ENCODE measurements at places on chromosomes 4 and X.

DNA sequence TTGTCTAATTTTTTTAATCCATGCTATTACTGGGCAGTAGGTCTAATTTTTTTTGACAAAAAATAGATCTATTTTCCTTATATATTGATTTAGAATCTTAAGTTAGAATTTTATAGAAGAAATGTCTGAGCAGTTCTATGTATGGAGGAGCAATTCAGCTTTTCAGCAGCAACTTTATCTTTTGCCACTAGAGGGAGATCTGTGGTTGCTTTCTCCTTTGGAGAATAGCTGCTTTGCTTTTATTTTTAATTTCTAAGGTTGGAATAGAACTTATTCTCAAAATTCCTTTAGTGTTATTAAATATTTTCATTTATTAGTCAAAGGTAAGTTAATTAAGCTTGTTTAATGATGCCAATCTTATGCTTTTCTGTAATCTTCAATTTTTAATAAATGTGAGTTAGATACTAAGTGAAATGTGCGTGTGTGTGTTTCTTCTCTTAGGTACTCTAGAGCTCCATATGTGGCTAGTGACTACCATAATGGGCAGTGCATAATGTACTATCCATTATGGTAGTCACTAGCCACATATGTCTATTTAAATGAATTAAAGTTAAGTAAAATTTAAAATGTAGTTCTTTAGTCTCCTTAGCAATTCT, 29.3 kb downstream of the FAM199X start:
- peak; percentile 12 for DNase-seq

GRCh38 chr4:71198958-71199357, 139.9 kb upstream of the SLC4A4 start:
- peak; percentile 50 for DNase-seq

- DNase-seq: no peak
Measured at GRCh38 chrX:23727206-23727605, 15.9 kb downstream of the ACOT9 start.

DNA sequence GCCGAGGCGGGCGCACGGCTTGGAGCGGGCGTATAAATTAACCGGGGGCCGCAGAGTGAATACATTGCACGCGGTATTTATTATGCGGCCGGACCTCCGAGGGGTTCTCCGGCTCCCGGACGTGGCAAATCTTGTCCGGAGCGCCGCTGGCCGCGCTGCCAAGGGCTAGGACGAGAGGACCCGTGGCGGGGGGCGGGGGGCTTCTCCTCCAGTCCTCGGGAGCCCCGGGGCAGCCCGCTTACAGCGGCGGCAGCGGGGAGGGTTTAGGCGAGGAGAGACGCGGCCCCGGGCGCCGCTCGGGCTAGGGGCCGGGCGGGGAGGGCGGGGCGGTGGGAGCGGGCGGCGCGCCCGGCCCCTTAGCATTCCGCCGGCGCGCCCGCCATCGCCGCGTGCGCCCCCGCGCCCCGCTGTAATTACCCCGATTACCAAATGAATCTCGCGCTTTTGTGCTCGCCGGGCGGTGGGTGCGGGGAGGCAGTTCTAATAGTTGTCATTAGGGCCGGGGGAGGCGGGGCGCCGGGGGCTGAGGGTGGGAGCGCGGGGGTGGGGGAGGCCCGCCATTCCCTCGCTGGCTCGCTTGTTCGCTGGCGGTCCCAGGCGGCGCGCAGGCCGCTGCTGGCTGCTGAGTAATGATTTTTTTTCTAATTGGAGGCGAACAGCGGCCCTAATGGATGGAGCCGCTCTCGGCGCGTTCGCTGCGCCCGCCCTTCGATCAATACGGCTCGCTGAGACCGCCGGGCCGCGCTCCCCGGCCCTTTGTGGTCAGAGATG, 276.6 kb downstream of the BCOR start:
- DNase-seq: no peak

DNA sequence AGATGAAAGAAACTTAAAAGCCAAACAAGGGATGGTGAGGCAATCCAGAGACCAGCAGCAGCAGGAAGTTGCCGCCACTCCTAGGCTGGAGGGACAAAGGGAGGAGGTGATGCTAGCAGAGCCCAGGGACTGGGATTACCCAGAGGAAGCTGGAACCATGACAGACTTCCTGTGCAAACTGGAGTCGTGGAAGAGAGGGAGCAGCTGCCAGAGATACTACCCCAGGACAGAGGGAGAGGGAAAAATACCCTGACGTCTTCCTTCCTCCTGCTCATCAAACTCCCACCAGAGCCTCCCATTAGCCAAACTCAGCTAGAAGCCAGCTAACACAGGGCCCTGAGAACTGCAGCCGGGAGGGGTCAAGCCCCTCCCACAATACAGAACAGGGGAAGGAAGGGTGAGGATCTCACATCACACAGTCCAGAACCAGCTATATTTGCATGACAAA, 101.2 kb upstream of the KLF3 start:
- no peak for DNase-seq

DNA sequence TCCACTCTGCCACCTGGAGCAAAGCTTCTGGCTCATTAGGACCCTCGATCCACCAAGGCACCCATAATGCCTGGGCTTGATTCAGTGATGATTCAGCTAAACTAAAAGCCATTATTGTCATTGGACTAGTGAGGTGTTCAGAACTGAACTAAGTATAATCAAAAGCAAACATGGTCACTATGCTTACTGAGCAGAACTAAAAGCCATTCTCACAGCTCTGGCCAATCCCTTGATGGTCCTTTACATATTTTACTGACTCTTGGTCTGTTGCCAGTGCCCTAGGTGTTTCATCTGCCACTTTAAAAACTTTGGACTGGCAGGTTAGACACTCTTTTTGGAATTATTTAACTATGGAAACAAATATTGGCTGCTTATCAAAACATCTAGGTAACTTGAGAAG, 703.5 kb downstream of the FAT4 start:
- no peak for DNase-seq

- DNase-seq: no peak
Measured at GRCh38 chr4:157727163-157727562, 445.7 kb downstream of the GASK1B start.

DNA sequence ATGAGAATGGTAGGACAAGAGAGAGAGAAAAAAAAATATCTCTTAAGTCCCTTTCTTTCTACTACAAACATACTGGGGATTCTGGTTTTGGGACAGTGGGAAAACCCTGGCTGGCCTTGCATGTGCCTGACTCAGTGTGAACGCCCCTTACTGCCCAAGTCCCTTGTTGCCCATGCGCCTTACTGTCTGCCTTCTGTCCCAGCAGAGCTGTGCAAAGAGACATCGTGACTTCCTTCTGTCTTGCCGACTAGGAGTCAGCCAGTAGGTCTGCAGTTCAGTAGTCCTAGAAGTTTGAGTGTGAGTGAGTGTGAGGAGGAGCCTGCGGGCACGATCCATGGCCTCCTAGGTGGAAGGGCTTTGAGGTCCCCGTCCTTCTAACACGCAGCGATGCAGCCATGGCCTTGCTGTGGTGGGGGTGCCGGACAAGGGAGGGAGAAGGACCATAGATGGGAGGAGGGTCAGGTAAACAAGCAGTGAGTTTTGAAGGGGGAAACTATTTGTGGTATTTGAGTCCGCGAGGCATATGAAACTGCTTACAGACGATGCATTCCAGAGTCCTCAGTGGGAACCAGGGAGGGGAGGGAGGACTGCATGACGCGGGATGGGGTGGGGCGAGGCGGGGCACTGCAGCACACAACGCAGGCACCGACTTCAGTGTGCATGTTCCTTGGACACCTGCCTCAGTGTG, at the start of gene XAGE2:
TSS of gene XAGE2 (plus strand) at position 654 of the 688 bp plus-strand sequence. CDS start 994 bp downstream, outside the sequence.
- no peak for DNase-seq

DNA sequence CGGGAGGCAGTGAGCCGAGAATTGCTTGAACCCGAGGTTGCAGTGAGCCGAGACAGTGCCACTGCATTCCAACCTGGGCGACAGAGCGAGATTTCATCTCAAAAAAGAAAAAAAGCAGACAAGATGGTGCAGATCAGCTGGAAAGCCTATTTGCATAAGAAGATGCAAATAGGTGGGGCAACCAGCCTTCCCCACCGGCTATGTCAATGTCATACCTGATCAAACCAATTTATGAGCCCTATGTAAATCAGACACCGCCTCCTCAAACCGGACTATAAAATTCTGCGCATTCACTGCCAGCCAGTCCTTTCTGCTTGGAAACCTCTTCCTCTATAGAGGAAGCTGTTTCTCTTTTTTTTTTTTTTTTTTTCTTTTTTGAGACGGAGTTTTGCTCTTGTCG, 64.5 kb upstream of the CHRNA9 start:
- no peak for DNase-seq

DNA sequence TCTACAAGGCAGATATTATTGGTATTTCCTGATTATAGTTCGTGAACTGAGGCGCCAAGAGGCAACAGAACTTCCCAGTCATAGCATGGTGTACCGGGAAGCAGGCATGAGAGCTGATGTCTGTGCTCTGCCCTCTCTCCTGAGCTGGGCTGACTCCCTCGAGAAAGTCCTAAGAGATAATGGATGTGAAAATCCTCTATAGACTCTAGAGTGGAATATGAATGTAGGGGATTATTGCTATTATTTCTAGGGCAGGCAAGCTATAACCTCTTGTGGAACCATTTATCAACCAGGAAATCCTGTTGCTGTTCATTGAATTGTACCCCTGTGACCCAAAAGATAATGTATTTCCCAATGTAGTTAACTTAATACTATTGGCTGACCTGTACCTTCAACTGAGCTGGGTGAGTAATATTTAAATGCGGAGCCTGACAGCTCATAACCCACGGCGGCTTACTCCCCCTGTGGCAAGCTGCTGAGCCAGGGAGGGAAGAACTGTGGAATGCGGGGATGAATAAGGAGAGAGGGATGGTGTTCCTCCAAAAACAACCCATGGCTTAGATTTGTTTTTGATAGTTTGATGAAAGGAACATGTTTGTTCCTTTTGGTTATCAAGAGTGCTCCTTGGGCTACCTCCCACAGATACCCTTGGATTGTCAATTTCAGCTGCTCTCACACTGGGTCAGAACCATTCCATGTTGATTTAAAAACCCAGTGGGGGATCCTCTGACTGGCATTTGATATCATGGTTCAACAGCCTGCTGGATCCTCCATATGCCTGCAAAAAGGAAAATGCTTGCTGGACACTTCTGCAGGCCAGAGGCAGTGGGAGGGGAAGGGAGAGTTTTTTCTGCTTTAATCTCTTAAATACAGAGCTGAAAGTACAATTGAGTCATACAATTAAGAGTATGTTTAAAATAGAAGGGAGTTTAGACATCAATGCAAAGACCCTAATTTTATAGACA, 339.0 kb upstream of the BOD1L1 start:
- DNase-seq: no peak

- no peak for DNase-seq
Measured at GRCh38 chr4:55675196-55675793, 39.2 kb upstream of the NMU start.

- no peak for DNase-seq
Measured at GRCh38 chrX:102498732-102499131, 17.8 kb downstream of the TMSB15A start.

DNA sequence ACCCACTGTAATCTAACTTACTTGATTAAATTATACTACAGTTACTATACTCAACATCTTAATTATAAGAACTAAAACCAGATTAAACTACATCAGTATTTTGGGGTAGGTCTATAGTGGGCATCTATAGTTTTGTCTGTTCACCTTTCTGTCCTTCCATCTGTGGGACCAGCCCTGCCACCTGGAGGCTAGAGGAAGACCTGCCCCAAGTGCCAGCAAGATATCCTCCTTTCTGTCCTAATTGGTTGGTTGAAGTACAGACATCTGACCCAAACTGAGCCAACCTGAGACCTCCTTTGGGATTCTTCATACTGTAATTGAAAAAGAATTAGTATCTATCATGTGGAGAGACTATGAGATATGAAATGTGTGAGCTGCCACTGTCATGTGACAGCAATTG, 172.2 kb upstream of the TLL1 start:
- no peak for DNase-seq

DNA sequence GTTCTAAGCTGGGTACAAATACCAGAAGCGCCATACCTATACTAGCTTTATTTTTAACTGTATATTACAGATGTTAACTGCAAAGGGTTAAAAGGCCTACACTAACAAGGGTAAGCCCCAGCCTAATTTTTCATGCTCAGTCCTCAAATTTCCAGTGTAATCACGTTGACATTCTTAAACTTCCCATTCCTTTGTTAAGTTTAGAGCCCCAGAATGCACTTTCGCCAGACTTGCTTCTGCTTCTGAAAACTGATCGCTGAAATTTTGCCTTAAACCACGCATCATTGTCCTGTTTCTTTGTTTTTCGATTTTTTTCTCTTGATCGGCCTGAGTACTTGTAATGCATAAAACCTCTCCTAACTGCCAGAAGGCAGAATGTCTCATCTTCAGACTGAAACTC, 2141.9 kb upstream of the AGA start:
- DNase-seq: no peak

GRCh38 chr4:94240384-94240783, 32.7 kb downstream of the SMARCAD1 start:
- no peak for DNase-seq

DNA sequence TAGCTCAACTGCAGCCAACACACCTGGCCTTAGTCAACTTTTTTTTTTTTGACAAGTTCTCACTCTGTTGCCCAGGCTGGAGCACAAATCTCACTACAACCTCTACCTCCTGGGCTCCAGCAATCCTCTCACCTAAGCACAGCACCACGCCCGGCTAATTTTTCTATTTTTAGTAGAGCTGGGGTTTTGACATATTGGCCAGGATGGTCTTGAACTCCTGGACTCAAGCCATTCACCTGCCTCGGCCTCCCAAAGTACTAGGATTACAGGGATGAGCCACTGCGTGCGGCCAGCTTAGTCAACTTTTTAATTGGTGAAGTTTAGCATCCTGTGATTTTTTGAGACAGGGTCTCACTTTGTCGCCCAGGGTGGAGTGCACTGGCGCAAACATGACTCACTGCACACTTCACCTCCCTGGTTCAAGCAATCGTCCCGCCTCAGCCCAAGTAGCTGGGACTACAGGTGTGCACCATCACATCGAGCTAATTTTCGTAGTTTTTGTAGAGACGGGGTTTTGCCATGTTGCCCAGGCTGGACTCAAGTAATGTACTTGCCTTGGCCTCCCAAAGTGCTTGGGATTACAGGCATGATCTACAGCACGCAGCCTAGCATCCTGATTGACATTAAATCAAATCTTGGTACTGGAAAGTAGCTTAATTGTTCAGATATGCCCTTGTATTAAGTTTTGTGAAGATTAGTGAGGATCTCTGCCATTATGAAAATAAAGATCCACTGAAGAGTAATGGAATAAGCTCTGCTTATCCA, 8.3 kb downstream of the HNRNPDL start:
- no peak for DNase-seq

DNA sequence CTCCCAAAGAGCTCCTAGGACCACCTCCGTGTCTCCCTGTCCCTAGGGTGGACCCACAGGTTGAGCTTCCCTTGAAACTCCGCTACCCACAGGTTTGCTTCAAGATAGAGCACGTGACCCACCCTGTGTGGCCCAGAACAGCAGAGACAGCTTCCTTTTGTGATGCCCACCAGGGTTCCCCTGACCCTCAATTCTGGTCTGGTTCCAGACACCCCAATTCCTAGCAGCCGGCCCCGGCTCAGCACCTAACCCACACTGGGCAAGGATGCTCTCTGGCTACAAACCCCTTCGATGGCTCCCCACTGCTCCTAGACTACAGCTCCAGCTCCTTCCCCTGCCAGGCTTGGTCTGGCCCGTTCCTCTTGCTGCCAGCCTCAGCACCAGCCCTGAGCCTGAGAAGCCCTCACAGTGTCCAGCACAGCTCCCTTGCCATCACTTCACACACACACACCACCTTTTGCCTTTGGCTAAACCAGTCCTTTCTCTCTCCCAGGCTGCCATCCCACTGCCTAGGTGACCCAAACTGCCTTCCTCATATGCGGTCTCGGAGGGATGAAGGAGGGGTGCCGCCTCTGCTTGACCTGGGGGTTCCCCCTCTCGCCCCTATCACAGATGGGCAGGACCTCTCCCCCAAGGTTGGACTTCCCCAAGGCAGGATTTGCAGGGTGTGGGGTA, 6.2 kb downstream of the PNCK start:
- DNase-seq: no peak
